Stimulated activated CD8-positive, alpha-beta memory T cell treated with anti-CD3 and anti-CD28 coated beads, Interleukin-7, amount 100 ng/mL, for 4 hours (primary cell): ENCODE measurements at places on chromosomes 12 and 14.

- no peak for DNase-seq
These were observed 3.5 kb downstream of the SERPINA5 start for GRCh38 chr14:94584591-94585280.

- no peak for DNase-seq
These were observed 130.6 kb downstream of the SLC15A4 start for GRCh38 chr12:128693115-128693514.

DNA sequence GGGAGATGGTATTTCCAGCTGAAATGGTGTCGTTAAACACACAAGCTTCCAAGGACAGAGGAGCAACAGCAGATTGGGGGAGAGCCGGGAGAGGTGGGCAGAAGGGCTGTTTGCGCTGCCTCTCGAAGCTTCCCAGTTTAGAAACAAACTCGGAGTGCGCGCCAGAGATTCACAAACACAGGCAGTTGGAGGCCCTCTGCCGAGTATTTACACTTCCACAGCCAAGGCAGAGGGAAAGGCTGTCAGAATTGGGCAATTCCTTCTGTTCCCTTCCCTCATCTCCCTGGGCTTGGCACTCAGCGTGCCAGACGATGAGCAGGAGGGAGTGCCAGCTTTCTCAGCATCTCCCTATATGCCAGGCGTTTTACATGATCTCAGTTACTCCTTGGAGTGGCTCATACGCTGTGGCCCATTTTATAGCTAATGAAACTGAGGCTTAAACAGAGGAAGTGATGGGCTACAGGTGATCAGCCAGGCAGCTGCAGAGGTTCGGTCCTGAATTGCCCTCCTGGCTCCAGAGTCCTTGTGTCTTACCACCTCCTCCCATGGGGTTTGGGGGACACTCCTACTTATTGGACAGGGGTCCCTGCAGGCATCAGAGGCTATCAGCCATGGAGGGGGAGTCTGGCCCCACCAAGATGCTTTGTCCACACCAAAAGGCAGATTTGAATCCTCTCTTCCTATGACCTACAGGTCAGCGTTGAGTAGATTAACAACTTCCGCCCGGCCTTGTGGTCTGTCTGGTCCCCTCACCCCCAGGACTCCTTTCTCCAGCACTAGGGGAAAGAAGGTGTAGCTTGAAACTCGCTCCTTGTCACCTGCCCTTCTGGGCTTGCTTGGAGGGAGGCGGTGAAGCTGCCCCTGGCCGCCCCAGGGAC lies 3.1 kb downstream of the FAM222A start:
- no peak for DNase-seq

GRCh38 chr12:91455321-91455720 lies 272.7 kb upstream of the DCN start:
- no peak for DNase-seq

- DNase-seq = peak; percentile 4
These were observed 60.2 kb downstream of the PLXNC1 start for GRCh38 chr12:94208622-94208966.

- no peak for DNase-seq
These were observed 1832.8 kb upstream of the FLRT2 start for GRCh38 chr14:83697099-83697498.

- DNase-seq = no peak
These were observed 217.9 kb downstream of the PIK3C2G start for GRCh38 chr12:18479256-18479655.

DNA sequence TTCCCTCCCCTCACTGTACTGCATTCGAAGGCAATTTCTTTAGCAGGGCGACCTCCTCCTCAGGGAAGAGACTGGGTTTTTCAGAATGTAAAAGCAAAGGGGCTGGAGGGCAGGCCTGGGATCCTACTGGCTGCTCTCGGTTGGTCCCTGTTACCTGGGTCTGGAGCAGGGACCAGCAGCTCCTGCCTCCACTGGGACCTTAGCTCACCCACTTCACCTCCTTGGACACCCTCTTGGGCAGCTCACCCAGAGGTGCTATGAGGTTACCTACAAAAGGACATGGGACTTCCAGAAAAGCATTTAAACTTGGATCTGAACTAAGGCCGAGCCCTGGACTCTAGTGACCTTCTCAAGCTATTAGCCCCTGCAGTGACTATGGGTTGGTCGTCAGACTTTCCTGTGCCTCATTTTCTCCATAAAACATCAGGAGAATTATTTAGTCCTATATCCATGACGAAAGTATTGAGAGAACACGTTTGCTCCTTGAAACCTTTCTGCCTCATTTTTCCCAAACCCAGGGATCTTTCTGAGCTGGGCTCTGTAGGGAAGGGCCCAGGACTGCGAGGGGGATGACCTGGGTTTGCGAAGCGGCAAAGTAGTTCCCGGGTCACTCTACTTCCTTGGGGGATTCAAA lies 65.0 kb downstream of the FBXL14 start:
- no peak for DNase-seq

- no peak for DNase-seq
These were observed 164.5 kb downstream of the STXBP6 start for GRCh38 chr14:24885410-24885913.

- DNase-seq = no peak
These were observed 4.9 kb downstream of the NCKAP1L start for GRCh38 chr12:54502485-54502884.

GRCh38 chr12:94149119-94149780 lies 873 bp downstream of the PLXNC1 start:
- no peak for DNase-seq

DNA sequence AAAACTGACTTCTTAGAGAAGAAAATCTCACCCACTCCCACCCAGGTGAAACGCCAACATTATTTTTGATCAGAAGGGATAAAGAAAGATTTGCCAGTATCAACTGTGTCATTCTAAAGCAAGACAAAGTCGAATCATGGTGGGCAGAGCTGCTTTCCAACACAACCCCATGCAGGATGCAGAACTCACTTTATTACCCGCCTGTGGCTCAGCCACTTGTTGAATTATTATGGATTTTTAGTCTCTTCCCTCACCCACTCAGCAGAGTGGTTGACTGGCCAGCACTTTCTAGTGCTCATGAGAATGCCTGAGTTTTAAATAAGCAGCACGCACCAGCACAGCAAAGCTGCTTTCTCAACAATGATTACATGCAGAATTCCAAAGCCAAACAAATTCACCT lies 32.1 kb downstream of the CRACR2A start:
- DNase-seq = no peak

DNA sequence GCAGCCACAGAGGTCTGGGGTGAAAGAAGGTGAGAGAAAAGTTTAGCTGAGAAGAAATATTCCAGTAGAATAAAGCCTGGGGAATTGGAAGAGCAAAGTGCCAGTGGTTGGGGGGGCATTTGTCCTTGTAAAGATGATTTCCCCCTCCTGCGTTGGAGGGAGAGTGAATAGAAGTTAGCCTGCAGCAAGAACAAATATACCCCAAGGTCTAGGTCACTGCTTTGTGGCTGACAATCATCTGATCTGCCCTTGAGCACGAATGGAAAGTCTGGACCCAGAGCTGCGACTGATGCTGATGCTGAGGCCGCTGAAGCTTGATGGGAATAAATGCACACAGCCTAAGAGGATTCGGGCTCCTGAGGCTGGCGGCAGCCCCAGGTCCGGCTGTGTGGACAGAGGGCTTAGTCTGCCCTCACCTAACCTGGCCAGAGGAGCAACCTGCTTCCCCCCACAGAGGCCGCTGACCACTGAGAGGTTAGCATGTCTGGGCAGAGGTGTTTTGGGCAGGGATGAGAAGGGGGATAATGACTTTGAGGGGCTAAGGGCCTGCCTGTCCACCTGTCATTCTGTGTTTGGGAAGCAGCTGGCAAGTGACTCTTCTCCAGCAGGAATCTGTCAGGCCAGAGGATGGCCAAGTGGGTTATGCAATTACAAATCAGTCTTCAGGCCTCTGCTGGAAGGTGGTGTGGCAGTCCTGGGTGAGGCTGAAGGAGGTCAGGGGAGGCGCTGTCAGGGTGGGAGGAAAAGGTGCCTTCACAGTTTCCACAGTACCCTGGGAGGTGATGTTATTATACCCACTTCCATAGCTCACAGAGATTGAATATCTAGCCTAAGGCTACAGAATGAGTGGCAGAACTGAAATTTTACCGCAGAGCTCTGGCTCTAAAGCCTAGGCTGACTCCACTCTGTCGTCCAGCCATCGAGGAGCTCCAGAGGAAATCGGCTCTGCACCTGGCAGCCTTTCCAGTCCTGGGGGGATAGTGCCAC lies 11.7 kb downstream of the TUBA1C start:
- DNase-seq = no peak

DNA sequence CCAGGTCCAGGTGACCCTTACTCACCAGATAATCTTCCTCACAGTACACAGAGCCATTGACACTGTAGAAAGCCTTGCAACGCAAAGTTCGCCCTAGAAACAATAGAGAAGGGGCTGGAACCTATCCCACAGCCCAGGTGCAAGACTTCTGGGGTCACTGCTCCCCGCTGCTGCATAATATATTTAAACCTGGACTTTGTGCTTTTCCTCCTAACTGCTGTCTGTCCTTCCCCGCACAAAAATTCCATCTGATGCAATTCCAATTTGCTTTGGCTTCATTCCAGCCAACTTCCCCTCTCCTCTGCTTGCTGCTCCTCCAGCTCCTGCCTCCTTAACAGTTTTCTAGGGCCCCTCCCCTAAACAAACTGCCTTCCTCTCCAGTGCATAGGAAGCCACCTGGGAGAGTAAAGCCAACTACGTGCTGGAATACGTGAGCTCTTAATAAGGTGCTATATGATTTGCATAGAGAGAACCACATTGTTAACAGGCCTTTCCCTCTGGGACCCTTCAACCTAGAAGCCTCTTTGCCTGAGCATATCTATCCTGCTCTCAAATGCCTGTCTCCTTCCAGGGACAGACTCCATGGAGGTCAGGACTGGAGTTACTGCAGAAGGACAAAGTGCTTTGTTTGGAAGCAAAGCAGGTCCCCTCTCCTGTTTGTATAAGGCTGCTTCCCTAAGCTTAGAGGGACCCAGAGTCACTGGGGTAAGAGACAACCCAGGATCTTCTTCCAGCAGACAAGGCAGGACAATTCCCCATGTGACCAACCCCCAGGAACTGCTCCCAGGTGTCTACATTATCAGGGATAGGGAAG lies 5.5 kb downstream of the AJUBA start:
- DNase-seq = no peak

DNA sequence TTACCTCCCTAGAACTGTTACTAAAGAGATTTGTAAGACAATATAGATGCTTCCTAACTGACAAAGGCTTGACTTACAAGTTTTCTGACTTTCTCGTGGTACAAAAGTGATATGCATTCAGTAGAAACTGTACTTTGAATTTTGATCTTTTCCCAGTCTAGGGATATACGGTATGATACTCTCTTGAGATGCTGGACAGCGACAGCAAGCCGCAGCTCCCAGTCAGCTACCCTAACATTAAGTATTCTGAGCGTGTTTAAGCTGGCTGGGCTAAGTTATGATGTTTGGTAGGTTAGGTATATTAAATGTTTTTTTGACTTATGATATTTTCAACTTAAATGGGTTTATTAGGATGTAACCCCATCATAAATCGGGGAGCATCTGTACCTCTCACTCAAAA lies 55.2 kb upstream of the CDKL1 start:
- DNase-seq = no peak

DNA sequence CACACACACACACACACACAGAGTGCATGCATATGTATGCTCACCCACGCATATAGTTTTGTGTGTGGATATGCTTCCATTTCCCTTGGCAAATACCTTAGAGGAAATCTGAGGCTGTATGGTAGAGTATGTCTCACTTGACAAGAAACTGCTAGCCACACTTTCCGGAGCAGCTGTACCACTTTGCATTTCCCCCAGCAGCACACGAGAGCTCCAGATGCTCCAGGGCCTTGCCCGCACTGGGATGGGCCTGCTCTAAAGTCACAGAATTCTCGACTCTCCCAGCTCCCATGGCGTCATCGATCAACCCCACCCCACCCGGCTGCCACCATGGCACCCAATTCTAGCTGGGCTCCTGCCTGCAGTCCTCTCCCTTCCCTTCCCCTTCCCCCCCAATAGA lies 21.9 kb downstream of the CLMN start:
- no peak for DNase-seq

- DNase-seq = no peak
These were observed 57.1 kb downstream of the NUAK1 start for GRCh38 chr12:106081606-106082005.

DNA sequence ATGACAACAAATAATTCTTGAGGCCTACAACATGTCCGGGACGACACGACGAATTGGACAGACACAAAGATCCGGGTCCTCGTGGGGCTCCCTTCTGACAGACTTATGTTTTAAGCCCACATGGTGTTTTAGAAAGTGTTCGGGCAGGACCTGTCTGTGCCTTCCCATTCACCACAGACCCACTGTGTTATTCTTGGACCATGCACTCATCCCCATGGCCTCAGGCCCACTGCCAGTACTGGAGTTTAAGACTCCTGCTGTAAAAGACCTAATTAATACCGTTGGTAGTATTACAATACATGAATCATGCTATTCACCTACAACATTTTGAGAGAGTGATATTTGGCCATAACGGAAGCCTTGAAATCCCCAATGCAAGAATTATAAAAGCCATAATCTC lies 20.0 kb downstream of the SLC15A4 start:
- no peak for DNase-seq

DNA sequence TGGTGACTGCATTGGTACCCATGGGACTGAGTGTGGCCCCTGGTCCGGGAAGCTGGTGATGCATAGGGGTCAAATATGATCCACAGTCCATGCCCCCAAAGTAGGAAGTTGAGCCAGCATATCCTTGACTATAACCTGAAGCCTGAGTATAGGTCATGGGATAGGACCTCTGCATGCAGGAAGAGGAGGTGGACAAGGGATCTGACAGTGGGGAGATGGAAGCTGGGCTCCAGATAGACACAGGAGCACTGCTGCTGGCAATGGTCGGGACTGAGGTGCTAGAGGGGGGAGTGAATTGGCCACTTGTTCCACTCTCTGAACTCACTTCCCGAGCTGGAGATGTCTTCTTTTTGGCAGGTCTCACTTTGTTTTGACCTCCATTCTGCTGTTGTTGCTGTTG lies 8.4 kb downstream of the OTX2 start:
- no peak for DNase-seq

GRCh38 chr14:69101331-69101826 lies 51.5 kb downstream of the DCAF5 start:
- DNase-seq = no peak

DNA sequence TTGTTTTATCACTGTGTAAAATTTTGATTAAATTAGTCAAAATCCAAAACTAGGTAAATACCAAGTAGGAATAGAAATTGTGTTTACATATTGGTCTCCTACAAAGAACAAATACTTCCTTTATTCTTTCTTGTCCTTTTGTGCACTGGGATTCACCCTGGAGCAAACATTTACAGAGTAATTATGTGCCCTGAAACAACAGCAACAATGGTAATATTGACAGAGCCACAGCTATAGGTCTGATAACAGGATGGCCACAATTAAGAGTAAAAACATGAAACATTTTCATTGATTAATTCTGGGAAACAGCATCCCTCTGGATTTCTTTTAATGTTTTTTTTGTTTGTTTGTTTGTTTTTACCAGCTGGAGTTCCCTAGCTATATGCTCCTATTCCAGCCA lies 61.2 kb downstream of the SLC38A6 start:
- DNase-seq = no peak

GRCh38 chr12:117564881-117565280 lies 203.5 kb upstream of the NOS1 start:
- DNase-seq = no peak
